ENCODE measurements at places on chromosomes 3 and 15.

DNA sequence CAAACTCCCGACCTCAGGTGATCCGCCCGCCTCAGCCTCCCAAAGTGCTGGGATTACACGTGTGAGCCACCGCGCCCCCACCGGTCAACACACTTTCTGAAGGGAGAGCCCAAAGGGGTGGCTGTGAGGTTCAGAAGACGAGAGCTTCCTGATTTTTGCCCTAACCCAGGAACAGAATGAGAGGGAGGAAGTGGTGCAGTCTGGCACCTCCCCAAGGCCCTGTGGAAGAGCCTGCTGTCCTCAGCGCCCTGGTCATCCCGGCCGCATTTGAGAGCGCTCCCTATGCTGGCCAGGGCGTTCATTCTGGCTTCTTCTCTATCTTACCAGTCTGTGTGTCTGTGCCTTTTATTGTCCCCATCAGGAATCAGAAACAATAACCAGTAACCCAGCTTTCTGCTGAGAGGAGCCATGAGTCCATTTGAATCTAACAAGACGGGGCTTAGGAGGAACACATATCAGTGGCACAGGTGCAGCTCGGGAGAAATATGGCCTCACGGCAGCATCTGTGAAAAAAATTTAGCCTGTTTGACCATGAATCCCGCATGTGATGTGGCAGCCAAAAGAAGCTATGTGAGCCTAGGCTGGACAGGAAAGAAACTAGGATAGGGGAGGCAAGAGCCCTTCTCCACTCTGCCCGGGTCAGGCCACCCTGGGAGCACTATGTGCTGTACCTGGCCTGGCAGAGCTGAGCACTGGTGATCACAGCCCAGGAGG is 12.9 kb downstream of the BDH1 start:
- DNase-seq, result no peak

DNA sequence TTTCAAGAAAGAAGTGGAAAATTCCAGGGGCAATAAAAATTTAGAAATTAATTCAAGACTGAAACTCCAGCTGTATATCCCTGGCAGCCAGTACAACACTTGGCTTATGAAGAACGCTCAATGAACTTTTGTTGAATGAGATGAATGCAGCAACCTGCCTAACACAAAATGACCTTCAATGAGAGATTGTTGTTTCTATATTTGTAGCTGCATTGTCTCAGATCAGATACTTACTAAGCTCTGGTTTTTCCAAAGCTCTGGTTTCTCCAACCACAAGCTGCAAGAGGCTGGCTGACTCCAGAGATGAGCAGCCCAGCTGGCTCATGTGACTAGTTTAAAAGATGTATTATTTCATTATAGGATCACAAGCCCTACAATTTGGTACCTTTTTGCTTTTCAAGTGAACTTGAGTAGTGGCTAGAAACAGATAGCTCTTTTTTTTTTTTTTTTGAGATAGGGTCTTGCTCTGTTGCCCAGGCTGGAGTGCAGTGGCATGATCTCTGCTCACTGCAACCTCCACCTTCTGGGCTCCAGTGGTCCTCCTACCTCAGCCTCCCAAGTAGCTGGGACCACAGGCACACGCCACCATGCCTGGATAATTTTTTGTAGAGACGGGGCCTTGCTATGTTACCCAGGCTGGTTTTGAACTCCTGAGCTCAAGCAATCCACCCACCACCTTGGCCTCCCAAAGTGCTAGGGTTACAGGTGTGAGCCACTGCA is 57.4 kb downstream of the UMPS start:
- no peak for DNase-seq

DNA sequence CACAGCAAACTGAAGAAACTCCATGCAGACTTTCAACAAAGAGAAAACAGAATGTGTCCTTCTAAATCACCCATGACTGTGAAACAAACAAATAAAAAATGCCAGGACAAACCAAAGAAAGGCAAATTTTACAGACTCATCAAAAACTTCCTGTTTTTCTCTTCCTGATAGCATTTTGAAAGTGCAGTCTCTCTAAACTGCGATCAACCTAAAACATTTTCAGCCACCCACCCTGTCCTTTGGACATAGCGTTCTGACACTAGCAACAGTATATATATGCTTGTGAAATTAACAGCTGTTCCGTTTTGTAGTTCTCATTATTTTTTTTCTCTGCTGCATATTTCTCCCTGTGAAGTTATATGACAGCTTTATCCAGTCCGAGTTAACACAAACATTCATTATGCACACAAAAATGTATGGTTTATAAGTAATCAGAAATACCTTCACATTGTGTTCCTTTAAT is 151.7 kb downstream of the FBN1 start:
- no peak for DNase-seq

DNA sequence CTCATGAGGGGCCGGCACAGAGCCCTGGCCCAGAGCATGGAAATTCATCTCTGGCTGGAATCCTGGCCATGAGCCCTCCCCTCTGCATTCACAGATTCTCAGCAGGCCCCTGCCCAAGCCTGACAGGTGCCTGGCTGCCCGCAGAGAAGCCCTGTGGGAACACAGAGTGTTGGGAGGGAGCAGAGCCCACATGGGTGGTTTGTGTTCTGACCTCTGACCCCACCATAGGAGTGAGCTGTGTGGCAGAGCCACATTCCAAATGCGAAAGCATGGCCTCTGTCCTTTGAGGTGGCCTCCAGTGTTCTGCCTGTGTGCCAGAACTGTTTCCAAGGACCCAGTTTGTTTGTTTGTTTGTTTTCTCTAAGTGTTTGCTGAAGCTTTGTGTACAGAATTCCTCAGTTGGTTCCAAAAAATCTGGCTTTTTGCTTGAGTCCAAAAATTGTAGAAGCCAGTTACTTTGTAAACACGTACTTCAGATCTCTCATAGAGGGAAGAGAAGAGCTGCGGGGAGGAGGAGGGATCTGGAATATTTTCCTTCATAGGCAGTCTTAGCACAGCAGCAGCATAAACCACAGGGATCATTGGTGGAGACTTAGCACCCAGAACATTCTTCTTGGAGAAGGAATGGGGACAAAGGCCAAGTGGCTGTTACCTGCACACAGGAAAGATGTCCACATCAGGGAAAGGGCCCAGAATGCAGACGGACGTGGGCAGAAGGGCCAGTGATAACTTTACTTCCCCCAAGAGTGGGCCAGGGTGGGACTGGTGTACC is 36.0 kb downstream of the GRAMD2A start:
- no peak for DNase-seq

DNA sequence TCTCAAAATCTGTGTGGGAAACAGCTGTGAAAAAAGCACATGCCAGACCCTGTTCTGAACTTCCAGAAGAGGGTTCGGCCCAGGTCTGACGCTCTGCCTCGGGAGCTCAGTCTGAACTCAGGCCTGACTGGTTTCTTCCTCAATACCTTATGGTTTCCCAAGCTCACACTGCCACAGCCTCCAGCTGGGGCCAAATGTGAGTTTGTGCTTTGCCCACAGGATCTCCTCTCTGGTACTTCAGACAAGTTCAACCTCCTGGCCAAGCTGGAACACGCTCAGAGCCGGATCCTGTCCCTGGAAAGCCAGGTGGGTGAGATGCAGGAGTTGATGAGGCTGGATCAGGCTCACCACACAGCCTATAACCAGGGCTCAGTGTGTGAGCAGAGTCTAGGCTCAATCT is 33.8 kb downstream of the CYP11A1 start:
- DNase-seq, result no peak

DNA sequence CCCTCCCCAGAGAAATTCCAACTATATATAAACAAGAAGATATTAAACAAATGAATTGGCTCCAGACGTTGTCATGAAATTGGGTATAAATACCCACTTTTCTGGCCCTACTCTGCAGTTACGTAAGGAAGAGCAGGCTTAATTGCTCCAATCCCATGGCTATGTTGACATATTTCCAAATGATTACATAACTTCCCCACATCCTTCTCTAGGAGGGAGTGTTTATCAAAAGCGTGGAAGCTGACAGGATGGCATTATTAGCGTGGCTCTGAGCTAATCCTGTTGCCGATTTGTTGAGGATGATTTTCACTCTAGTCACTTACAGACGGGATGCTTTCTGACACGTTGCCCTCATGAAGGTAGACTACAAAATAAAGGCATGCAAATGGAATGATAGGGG is 347.5 kb upstream of the TMCO5A start:
- DNase-seq, result no peak

DNA sequence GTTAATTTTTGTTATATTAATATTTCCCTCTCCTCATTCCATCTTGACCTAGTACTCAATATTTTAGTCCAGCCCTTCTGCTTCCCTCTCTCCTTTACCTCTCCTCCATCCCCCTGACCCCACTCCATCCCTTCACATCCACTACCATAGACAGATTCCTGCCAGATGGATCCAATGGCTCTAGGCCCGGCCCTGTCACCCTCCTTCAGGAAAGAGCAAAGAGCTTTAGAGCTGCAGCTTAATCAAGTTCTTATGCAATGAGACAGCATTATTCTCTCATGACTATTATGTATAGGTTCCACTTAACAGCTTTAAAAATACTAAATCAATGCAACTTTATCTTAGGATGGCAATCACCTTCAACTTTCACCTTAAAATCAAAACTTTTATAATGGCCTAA is 200.7 kb upstream of the TTC14 start:
- no peak for DNase-seq

GRCh38 chr3:186247821-186248814 is 113.9 kb downstream of the DGKG start:
- no peak for DNase-seq

DNA sequence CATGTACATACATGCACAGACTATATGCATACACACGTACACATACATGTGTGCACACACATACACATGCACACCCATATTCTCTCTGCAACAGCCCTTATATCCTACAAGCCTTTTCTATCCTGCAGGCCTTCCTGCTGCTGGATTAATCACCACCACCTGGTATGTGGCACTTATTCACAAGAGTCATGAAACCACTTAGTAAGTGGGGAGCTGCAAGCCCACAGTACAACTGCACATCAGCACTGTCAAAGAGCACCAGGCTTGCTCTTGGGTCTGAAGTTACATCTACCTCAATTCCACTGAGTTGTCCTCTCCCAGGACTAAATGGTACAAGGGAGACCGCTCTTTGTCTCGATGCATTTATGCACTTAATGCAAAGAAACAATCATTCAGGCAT is 233.2 kb downstream of the KLF13 start:
- DNase-seq, result no peak

- no peak for DNase-seq
Measured at GRCh38 chr3:187533797-187534196, 136.4 kb downstream of the SST start.

DNA sequence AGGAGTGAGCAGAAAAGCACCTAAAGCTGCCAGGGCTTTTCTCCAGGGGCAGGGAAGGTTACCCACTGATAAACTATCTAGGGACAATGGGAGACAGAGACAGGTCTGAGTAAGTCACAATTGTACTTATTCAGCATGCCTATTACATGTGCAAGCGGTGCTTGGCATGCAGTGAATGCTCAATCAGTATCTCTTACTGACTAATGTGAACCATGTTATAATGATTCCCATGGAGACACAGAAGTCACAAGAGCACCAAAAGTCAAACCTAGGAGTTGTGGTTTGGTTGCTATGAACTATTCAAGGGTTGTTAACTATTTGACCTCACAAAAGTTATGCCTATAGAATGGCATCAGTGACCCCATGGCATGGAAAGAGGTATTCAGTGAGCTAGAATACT is 50.0 kb upstream of the RASGRP1 start:
- no peak for DNase-seq

DNA sequence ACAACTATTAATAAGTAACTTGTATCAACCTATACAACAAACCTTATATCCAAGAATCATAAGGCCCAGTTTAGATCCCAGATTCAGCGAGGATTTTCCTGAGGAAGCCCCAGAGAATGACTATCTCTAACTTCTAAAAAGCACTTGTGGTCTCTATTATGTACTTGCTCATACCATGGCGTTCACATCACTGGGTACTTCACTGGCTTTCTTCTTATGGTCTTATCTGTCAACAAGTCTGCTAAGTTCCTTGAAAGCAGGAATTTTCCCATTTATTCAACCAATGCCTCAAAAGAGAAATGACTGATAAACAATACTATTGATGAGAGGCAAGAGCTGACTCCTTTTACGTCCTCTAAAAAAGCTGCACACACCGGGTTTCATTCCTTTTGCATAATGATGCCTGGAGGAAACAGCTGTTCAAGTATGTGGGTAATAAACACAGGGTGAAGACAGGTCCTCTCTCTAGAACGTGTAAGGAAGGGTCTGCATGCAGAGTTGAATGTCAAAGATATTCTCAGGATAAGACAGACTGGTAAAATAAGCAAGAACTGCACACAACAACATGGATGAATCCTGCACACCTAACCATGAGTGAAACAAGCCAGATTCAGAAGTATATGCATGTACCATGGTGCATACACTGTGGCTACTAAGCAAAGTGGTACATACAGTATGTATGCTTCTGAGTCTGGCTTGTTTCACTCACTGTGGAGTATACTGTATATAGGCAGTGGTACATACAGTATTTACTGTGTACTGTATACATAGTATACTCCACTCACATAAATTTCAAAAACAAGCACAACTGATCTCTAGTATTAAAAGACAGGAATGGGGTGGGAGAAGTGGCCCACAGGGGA is 408.7 kb downstream of the SHQ1 start:
- no peak for DNase-seq

DNA sequence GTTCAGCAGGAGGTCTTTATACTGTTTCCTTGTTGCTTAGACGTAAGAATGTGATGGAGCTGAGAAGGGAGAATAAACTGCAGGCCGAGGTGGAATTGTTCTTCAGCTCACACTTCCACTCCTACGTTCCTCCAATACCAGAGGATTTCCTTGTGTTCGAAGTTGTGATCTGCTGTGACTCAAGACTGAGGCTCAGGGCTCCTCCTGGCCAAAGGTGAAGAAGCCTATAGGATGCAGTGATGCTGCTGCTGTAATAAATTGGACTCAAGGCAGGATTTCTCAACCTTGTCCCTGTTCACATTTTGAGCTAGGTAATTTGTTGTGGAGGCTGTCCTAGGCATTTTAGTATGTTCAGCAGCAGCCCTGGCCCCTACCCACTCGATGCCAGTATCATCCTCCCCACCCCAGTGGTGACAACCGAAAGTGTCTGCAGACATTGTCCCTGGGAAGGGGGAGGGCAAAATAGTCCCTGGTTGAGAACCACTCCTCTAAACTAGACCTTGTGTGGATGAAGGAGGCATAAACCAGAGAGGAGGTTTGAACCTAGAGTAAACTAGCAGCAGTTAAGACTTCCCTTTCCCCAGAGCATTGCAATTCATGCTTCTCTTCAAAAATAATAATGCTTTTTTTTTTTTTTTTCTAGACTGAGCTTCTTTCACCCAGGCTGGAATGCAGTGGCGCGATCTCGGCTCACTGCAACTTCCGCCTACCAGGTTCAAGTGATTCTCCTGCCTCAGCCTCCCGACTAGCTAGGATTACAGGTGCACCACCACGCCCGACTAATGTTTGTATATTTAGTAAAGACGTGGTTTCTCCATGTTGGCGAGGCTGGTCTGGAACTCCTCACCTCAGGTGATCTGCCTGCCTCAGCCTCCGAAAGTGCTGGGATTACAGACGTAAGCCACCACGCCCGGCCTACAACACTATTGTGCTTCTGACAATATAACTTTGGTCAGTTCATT is 11.1 kb downstream of the RAP2B start:
- no peak for DNase-seq
